ENCODE measurements at places on chromosomes 5 and 9.

GRCh38 chr9:135820661-135821060, 86.7 kb downstream of the CAMSAP1 start:
- no peak for DNase-seq

DNA sequence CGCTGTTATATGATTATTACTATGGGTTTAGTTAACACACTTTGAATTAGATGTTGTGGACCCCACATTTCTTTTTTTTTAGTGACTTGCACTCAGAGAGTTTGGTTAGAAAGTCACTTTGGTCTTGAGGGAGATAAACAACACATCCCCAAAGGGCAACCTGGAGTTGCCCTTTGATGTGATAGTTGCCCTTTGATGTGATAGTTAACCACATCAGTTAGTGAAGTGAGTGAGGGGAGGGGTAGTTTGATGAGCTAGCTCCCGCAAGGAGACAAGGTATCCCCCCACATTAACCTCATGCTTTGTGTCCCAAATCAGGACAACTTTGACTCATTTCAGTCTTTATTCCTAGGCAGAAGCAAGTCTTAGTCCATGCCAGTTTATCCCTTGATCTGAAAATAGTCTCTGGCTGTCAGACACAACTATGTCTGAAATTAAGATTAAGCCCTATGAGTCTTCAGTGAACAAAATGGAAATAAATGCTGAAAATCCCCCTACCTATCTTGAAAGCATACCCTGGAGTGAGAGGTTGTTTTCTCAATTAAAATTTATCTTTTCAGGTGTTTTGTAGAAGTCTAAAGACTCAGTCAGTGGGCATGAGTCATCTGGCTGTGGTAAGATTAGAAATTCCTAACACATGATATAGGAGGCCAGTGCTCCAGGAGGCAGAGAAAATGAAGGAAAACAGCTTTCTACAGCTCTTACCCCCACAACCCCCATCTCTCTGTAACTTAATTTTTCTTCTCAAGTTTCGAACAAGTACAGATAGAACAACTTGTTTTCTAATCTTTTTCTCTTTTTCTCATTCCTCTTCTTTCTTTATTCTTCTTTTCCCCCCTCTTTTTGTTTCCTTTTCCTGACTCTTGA, 208.9 kb upstream of the DMRTA1 start:
- peak; percentile 85 for DNase-seq

GRCh38 chr5:88808153-88808552, 74.8 kb downstream of the MEF2C start:
- no peak for DNase-seq

- DNase-seq, result peak; percentile 40
Observed at GRCh38 chr5:120735076-120735475, 271.0 kb downstream of the PRR16 start.

DNA sequence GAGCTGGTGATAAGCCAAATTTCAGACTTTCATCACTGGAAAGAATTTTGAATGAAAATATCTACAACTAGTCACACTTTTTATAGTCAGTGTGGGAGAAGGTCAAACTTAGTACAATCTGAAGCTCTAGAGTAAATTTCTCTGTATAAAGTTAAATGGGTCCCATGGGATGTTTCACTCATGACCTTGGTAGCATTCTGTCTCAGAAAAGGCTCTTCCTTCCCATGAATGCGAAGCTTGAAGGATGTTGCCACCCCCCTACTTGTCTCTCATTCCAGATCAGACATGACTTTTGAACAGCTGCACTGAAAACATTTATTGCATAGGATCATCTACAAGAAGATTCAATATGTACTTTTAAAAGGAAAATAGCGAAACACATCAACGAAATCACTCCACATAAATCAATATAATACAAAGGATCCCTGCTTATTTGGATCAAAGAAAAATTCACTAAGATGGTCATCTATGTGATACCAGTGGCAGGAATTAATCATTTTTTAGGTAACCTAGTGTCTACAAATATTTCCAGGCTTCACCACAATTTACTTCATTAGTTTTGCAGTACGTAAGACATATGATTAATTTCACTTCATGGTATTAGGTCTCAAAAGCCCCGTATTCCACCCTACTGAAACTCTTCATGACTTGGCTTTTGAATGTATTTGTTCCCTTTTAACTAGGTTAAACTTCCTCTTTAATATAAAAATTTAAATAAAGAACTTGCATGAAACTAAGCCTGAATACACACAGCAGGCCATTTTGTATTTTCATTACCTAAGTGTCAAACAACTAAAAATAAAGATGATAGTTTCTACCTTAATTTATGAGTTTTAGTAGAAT, 4.4 kb downstream of the ST8SIA4 start:
- DNase-seq, result no peak

GRCh38 chr5:163951069-163951468, 445.6 kb downstream of the MAT2B start:
- DNase-seq, result no peak

GRCh38 chr9:87855061-87855460, 27.6 kb upstream of the SPATA31E1 start:
- DNase-seq, result no peak

GRCh38 chr5:71883742-71884103, 164.6 kb downstream of the CARTPT start:
- DNase-seq, result peak; percentile 46

DNA sequence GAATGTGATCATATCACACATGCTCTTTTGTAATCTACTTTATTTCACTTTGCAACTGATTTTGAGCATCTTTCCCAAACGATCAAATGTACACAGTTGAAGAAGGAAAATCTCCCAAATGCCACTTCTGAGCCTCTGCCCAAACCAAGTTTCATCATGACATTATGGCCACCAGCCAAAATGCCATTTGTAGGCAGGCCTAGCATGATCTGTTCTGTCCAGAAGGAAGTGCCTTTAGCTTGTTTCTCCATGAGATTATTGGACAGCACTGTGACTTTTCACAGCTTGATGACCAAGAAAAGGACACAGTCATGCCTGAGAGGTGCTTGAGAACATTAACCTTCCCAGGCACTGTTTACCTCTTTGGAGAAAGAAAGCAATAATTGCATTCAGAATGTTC, 73.2 kb upstream of the PIP5K1B start:
- no peak for DNase-seq

GRCh38 chr9:87606841-87607521, 109.3 kb downstream of the DAPK1 start:
- peak; percentile 87 for DNase-seq

DNA sequence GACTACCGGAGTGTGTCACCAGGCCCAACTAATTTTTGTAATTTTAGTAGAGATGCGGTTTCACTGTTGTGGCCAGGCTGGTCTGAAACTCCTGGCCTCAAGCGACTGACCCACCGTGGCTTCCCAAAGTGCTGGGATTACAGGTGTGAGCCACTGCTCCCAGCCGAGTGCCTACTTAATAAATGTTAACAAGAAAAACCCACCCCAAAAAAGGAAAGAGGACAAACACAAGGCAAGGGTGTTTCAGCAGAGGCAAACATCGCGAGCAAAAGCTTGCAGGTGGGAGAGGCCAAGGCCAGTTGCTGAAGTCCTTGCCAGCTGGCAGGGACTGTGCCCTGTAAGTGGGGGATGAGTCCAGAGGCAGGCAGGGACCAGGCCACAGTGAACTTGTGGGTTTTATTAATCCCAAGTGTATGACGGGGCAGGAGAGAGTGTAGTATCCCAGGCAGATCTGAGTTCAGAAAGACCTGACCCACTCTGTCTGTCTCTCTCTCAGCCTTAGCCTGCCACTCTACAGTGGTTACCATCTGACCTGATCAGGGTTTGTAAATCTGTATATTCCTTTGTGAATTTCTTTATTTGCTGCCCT, 6.4 kb upstream of the FPGS start:
- DNase-seq, result no peak

- DNase-seq, result no peak
Observed at GRCh38 chr9:88322906-88323566, 65.2 kb upstream of the SPIN1 start.

DNA sequence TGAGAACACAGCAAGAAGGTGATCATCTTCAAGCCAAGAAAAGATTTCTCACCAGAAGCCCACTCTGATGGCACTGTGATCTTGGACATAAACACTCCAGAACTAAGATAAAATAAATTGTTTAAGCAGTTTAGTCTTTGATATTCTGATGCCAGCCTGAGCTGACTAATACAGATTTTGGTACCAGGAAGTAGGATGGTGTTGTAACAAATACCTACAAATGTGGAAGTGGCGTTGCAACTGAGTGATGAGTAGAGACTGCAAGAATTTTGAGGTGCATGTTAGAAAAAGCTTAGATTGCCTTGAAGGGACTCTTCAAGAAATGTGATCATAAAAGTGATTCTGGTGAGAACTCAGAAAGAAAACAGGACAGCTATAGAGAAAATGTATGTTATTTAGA, 592.4 kb upstream of the DAB2 start:
- no peak for DNase-seq

DNA sequence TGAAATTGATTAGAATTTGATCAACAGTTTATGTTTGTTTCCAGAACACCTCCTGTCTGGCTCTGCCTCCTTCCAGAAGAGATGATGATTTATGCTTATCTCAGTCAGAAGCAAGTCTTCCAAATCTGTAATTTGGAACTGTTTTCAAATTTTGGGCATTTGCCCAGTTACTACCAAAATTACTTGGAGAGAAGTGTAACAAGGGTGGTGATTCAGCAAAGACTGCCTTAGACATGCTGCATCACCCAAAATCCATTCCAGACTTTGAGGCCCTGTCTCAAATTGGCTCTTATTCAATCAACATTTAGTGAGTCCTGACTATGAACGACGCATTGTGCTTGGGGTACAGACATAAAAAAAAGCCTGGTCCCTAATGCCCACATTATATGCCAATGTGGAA, 89.4 kb downstream of the SH3TC2 start:
- DNase-seq, result peak; percentile 20

GRCh38 chr5:132459983-132460838, 30.4 kb downstream of the IRF1 start:
- DNase-seq, result no peak

GRCh38 chr9:117368684-117369230, 46.1 kb downstream of the ASTN2 start:
- DNase-seq, result no peak
